AG04449 (cell line): ENCODE measurements at places on chromosomes 7 and 10.
A peak's percentile ranks its signal among the peaks of the same experiment; 100 is the strongest.

DNA sequence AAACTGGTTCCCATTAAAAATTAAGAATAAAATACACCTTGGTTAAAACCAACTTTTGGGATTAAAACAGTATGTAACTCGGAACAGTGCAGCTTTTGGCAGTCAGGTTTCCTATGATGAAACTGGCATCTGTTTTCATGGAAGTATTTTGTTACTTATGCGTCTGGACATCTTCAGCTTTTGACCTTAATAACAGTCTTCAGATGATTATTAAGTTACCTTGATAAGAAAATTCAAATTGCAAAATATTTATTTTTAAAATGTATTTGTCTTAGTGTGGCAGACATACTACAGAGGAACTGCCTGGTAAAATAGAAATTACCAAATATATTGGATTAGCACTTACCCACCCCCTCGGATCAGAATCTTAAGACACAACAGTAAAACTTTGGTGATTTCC, 100.0 kb downstream of the ITGB8 start:
- DNase-seq = no peak

GRCh38 chr7:157502701-157503111, 165.9 kb downstream of the DNAJB6 start:
- no peak for DNase-seq

DNA sequence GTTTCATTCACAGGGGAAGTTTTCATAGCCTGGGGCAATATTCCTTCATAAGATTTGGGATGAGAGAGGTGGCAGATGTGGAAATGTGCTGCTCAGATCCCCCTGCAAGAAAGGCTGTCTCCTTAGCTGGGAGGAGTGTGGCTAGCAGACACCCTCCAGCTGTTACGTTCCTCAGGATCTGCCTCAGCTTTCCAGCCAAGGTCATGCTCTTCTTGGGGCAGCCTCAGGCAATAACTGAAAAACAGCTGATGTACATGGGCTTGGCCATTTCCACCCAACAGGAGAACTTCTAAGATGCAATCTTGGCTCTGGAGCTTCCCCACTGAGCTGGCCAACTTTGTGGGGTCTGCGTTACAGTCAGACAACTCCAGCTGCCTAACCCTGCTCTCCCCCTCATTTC, 51.3 kb upstream of the SEPTIN7 start:
- DNase-seq = no peak

DNA sequence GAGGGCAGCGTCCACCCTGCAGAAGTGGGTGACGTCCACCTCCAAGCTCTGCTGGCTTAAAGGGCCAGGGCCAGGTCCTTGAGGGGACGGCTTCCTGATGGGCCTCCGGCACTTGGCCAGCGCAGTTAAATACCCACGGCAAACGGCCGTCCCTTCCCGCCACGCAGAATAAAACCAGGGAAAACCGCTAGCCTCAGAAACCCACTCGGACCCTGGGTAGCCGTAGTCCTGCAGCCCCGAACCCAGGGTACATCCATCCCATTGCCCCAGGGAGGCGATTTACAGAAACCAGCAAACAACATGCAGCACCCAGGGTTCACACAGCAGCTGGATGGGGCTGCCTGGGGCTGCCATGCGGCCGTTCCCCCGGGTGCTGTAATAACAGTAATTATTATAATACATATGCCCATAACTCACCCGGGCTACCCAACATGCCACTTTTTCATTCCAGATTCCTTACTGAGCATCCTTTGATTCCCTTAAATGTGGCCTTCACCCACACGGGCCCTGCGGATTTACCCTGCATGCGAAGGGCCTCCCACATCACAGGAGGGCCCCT, 81.5 kb upstream of the PDGFA start:
- no peak for DNase-seq

DNA sequence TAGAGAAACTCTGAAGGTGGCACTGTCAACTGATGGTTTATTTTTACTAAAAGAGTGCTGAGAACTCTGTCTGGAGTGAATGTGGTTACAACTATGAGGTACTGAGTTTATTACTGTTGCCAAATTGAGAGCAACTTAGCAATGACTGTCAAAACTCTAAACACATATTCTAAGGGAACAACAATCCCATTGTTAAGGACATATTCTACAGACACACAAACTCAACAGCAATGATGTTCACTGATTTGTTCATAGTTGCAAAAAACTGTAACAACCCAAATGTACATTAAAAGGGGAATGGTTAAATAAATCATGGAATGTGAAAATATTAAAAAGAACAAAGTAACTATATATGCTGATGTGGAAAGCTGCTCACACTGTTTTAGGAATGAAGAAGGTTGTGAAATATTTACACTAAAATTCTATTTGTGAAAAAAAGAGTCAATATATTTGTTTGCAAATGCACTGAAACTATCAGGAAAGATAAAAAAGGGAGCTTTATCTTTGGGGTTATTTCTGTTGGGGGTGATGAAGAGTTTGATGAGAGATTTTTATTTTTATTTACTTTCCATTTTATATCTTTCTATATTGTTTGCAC, 12.9 kb downstream of the PON2 start:
- DNase-seq = no peak

DNA sequence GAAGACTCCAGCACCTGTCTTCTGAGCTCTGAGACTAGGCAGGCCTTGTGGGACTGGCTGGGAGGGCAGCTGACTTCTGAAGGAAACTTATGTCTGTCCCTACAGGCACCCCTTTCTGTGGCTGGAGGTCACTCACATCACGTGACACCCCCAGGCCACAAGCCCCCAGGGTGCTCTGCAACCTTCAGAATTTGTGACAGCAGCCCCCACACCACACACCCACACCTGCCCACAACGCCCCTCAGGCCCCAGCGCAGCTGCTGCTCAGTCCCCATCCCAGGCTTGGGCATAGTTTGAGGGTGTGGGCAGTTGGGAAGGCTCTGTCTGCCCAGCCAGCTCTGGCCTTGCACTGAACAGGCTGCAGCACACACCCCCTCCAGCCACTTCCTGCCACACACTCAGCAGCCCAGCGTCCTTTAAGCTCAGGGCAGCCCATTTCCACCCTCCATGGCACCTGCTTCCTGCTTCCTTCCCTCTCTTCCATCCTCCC, 80.0 kb upstream of the UNC5B start:
- no peak for DNase-seq

- DNase-seq = no peak
Measured at GRCh38 chr7:33671531-33672262, 233.6 kb upstream of the BMPER start.

DNA sequence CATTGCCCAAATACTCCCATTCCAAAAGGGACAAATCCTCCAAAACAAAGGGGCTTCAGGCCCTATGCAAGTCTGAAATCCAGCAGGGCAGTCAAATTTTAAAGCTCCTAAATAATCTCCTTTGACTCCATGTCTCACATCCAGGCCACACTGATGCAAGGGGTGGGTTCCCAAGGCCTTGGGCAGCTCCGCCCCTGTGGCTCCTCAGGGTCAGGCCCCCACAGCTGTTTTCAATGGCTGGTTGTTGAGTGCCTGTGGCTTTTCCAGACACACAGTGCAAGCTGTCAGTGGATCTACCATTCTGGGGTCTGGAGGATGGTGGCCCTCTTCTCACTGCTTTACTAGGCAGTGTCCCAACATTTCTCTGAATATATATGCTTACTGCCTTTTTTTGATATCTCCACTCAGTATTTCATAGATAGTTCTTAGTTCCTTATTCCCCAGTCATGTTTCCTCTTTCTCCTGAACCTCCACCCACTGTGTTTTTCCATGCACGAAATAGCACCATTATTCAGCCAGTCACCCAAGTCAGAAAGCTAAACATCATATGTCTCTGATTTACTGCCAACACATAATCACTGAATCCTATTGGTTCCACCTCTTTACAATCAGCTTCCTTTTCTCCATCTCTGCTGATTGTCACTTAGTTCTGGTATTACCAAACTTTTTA, 172.6 kb upstream of the CACNA2D1 start:
- DNase-seq = no peak

DNA sequence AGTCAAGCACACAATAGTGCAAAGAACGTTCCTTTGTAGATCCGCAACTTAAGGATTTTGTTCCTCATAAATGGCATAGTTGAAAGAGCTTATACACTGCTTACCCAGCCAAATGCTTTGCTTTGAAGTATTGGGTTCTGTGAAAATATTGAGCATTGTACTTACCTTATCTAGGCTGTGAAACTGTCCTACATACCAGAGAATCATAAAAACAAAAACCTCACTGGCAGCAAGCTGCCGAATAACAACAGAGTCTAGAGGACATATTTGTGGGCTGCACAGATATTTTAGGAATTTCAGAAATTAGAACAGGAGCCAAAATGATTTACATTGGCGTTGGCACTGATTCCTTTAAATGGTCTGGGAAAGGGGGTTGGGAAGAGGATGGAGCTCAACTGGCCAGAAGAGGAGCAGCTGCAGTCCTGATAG, 174.8 kb downstream of the RTKN2 start:
- peak; percentile 62 for DNase-seq

DNA sequence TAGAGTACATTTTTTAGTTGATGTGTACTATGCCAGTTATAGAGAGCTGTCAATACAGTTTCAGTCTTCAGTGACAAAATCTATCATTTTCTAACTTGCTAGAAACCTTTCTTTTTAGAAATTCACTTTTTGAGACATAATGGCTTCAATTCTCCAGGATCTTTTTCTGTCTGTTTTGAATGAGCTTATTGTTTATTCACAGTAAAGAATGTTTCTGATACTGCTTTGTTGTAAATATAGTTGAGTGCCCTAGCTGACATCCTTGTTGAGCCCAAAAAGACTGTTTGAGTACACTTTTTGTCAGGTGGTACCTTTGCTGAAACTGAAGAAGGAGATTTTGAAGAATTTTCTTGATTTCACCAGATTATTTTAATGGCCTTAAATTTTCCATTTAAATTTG, 139.9 kb downstream of the PPP1R9A start:
- no peak for DNase-seq

DNA sequence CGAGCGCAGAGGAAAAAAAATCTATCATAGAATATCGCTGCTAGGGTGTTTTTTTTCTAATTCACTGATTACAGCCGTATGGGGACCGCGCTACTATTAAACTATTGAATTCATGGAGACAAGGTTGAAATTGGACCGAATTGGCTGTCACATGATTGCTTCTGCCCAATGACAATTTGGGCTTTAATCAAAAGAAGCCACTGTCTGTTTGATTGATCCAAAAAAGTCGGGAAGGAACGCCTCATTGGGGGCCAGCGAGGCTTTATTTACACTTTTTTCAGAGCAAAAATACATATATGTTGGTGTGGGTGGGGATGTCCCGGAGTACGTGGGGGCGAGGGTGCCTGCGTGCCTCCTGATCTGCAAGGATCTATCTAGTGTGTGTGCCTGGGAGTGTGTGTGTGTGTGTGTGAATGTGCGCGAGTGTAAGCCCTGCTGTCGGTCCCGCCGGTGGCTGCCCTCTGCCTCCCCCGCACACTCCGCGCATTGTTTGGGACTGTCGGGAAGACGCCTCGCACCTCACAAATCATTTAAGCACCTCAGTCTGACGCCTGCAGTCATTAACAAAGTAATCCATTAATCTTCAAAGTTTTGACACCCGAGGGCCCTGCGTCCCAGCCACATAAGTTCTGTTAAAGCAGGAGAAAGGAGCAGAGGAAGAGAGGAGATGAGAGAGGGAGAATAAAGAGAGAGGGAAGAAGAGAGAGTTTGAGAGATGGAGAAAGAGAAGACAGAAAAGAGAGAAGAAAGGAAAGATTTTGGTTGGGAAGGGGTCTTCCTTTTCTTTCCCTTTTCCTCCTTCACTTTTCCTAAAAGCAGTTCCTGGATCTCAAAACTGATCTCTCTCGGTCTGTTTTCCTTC, at the start of gene HOXA2:
Gene HOXA2, minus strand, starts transcription at position 103 of the 862 bp plus-strand sequence. CDS start 183 bp downstream, outside the sequence.
- DNase-seq = no peak

DNA sequence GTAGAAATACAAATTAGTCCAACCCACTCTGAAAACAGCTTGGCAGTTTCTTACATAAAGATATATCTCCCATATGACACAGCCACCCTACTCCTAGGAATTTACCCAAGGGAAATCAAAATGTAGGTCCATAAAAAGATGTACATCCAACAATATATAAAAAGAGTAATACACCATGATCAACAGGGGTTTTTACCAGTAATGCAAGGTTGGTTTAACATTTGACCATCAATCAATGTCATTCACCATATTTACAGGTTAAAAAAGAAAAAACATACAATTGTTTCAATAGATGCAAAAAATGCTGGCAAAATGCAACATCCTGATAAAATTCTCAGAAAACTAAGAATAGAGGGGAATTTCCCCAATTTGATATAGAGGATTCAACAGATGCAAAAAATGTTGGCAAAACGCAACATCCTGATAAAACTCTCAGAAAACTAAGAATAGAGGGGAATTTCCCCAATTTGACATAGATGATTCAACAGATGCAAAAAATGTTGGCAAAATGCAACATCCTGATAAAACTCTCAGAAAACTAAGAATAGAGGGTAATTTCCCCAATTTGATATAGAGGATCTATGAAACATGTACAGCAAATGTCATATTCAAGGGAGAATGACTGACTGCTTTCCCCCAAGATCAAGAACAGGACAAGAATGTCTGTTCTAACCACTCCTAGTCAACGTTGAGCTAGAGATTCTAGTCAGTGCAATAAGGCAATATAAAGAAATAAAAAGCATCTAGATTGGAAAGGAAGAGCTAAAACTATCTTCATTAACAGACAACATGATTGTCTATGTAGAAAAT, 13.7 kb downstream of the ADAP1 start:
- DNase-seq = no peak

- DNase-seq = no peak
Measured at GRCh38 chr7:30652698-30653641, 29.3 kb downstream of the CRHR2 start.

DNA sequence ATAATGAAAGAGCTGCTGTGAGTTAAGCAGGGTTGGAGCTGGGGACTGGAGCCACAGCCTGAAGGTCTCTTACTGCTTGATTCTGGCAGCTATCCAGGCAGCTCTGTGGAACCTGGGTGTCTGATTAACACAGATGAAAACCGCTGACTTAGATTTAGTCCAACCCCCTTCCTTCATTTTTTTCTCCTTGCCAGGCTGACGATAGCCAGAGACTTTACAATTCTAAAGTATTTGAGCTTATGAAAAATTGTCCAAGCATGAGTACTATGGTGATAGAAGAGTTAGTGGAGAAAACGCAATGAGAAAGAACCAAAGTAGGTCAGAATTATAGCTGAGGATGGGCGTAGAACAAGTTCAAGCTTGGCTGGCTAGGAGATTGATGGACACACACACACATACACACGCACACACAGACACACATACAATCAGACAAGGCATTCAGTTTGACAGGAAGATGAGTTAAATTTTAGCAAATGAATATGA, 13.5 kb upstream of the GPR85 start:
- no peak for DNase-seq

- no peak for DNase-seq
Measured at GRCh38 chr7:28219793-28220192, 39.2 kb upstream of the JAZF1 start.

- no peak for DNase-seq
Measured at GRCh38 chr10:16519908-16520861, 1.5 kb downstream of the C1QL3 start.

GRCh38 chr10:112026438-112026837, 157.1 kb downstream of the GPAM start:
- DNase-seq = no peak
